ENCODE measurements at places on chromosomes 16 and 17. TPM values are rescaled to one million over a fixed set of nuclear protein-coding genes. Genes with fewer than 3 reads are reported as not detected.

The BCAR1 gene
- total RNA-seq: 125 TPM

The JPH3 gene
- 0.26 TPM for total RNA-seq

The SLFN12 gene
- 20.8 TPM for total RNA-seq

The CHST6 gene
- 2.4 TPM for total RNA-seq

The OSGIN1 gene
- 10.3 TPM for total RNA-seq

The RDM1 gene
- total RNA-seq: not detected

The TMEM132E gene
- total RNA-seq: 0.36 TPM

GRCh38 chr17:62111562-62112171 is 46.6 kb upstream of the MED13 start:
- H3K36me3 ChIP-seq: no peaks in the 10 kb centered on the region
- no peaks in the 10 kb centered on the region for H3K4me1 ChIP-seq
- H3K27me3 ChIP-seq: no peaks in the 10 kb centered on the region
- no peak overlapping the region for H3K27ac ChIP-seq
- no peak overlapping the region for H3K4me3 ChIP-seq
- DNase-seq: no peak

DNA sequence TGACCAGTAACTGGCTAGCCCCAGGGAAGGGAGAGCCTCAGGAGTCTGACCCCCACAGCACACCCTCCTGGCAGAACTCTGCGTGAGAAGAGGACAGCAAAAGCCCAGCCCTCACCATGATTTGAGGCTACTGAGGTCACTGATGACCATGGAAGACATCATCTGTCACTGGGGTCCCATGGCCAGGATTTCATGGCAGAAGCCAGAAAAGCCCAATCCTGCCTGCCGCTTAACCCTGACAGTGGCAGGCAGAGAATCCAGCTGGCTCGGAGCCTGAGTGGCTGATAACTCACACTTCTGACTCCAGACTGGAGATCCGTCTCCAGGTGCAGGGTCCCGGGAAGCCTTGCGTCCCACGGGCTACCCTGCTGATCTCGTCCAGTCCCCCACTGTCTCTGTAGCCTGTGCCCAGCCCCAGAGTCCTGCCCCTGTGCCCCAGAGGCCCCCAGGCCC is 17.5 kb downstream of the GRIN2C start:
- DNase-seq: no peak
- no peak overlapping the region for H3K27ac ChIP-seq
- H3K27me3 ChIP-seq: no peaks in the 10 kb centered on the region
- H3K36me3 ChIP-seq: no peaks in the 10 kb centered on the region
- H3K4me3 ChIP-seq: no peak overlapping the region

DNA sequence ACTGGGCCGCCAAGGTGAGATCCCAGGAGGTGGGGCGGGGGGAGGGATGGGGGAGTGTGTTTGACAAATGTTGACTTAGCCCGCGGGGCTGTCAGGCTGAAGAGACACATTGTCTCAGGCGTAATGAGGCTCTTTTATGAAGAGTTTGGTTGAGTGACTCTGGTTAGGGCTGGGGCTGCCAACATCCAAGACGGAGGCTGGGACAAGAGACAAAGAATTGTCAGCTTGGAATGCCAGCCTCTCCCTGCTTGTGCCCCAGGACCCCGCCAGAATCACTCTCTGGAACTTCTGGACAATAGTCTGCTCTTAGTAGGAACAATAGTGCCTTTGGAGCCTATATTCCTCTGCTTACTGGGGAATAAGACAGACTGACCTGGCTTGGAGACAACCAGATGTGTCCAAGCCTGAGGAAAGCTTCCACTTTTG is 24.0 kb downstream of the PCTP start:
- no peaks in the 10 kb centered on the region for H3K4me1 ChIP-seq
- H3K27ac ChIP-seq: no peak overlapping the region
- H3K4me3 ChIP-seq: no peak overlapping the region
- no peaks in the 10 kb centered on the region for H3K27me3 ChIP-seq

- H3K27ac ChIP-seq: no peak overlapping the region
- no peak for DNase-seq
- no peaks in the 10 kb centered on the region for H3K27me3 ChIP-seq
- no peak overlapping the region for H3K4me3 ChIP-seq
- H3K4me1 ChIP-seq: no peaks in the 10 kb centered on the region
- H3K36me3 ChIP-seq: no peaks in the 10 kb centered on the region
Observed at GRCh38 chr17:76164331-76164730, 23.3 kb upstream of the FOXJ1 start.

GRCh38 chr17:13031718-13032350 is 14.0 kb upstream of the ELAC2 start:
- H3K36me3 ChIP-seq: no peaks in the 10 kb centered on the region
- no peaks in the 10 kb centered on the region for H3K27me3 ChIP-seq
- peak; percentile 51 for DNase-seq
- no peak overlapping the region for H3K27ac ChIP-seq
- H3K4me1 ChIP-seq: no peaks in the 10 kb centered on the region
- no peak overlapping the region for H3K4me3 ChIP-seq

DNA sequence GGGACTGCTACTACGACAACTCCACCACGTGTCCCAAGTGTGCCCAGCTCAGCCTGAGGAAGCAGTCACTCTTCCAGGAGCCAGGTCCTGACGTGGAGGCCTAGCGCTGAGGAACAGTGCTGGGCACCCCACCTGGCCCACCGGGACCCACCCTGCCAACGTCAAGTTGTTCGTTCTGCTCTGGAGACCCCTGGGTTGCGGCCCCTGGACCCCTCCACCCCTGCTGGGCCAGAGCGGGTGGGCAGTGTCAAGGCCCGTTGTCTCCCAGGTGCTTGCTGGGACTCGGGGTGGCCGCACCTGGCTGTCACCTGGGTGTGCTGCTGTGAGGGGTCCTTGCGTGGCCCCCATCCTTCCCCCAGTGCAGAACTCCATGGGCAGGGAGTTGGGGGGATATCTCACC is 34.4 kb downstream of the CDRT15L2 start:
- DNase-seq: no peak
- no peaks in the 10 kb centered on the region for H3K4me1 ChIP-seq
- H3K4me3 ChIP-seq: no peak overlapping the region
- H3K36me3 ChIP-seq: no peaks in the 10 kb centered on the region

DNA sequence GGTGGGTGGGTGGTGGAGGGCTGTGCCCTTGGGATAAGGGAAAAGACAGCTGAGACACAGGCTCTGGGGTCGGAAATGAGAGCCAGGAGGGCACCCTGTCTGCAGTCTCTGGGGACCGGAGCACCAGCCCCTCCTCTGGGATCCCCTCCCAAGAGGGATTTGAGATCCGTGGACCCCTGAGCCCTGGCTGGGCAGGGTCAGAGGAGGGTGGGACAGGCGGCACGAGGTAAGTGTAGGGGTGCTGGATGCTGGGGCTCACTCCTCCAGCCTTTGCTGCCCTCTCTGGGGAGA is 425 bp downstream of the SGSH start:
- H3K4me3 ChIP-seq: peak overlapping the region; percentile 65
- no peaks in the 10 kb centered on the region for H3K4me1 ChIP-seq
- H3K27ac ChIP-seq: no peak overlapping the region
- DNase-seq: no peak

- H3K36me3 ChIP-seq: no peaks in the 10 kb centered on the region
- H3K27me3 ChIP-seq: no peaks in the 10 kb centered on the region
- no peaks in the 10 kb centered on the region for H3K4me1 ChIP-seq
- H3K4me3 ChIP-seq: no peak overlapping the region
Observed at GRCh38 chr16:85246473-85246872, 134.2 kb upstream of the CIBAR2 start.

DNA sequence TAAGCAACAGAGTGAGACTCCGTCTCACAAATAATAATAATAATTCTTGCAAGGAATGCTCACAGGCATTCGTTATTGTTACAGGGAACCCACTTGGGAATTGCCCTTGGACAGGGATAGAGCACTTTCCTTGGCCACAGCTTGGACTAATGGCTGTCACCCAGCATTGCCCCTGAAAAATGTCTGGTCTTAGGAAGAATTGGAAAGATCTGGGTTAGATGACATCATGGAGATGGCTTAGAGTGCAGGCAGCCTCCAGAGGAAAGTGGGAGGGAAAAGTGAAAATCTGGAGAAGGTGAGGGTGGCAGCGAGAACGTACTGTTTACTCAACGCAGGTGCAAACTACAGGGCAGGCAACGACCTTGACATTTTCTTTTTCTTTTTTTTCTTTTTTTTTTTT is 59.3 kb upstream of the MRTFB start:
- DNase-seq: no peak
- no peaks in the 10 kb centered on the region for H3K36me3 ChIP-seq
- H3K27me3 ChIP-seq: no peaks in the 10 kb centered on the region
- no peak overlapping the region for H3K4me3 ChIP-seq

DNA sequence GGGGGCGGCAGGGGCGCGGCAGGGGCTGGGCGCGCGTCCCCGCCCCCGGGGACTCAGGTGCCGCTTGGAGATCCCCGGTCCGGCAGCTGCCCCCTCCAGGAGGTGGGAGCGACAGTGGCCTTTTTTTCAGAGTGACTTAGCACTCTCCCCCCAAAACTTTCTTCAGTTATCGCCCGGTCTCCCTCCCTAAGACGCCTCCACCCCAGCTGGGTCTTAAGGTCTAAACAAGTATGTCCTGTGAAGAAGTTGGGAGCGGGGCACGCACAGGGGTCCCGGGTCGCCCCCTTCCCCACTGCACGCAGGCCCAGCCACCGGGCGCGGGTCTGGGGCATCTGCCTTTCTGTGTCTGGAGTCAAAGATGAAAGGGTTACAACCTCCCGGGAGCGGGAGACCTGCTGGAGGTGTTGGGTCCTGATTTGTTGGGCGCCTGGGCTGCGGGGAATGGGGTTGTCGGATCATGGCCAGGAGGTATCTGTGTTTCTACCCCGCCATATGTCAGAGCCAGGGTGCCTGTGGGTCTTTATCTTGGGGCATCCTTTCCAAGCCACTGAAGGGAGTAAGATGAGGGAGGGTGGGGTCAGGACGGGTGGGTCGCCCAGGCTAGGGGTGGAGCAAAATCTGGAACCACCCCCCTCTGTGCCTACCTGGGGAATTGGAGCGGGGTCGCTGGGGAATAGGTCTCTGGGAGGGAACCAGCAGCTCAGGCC is 757 bp downstream of the FMNL1 start:
- H3K27ac ChIP-seq: no peak overlapping the region
- H3K4me3 ChIP-seq: peak overlapping the region; percentile 31
- DNase-seq: no peak
- H3K36me3 ChIP-seq: no peaks in the 10 kb centered on the region

DNA sequence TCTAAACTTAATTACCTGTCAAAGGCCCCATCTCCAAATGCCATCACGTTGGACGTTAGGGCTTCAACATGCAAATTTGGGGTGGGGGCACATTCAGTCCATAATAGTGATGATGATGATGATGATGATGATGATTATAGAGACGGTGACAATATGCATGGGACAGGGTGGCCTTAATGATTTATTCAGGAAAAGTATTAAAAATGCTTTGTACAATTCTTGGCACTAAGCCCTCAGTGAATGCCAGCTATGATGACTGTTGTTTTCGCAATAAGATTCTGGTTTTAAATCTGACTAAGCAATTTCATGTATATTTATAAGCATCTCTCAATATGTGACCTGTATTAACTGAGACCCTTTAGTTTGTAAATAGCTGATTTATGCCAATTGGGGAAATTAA is 106.3 kb downstream of the C16orf95 start:
- H3K4me1 ChIP-seq: no peaks in the 10 kb centered on the region
- no peaks in the 10 kb centered on the region for H3K36me3 ChIP-seq
- no peak for DNase-seq
- no peaks in the 10 kb centered on the region for H3K27me3 ChIP-seq
- H3K27ac ChIP-seq: no peak overlapping the region
- H3K4me3 ChIP-seq: no peak overlapping the region

DNA sequence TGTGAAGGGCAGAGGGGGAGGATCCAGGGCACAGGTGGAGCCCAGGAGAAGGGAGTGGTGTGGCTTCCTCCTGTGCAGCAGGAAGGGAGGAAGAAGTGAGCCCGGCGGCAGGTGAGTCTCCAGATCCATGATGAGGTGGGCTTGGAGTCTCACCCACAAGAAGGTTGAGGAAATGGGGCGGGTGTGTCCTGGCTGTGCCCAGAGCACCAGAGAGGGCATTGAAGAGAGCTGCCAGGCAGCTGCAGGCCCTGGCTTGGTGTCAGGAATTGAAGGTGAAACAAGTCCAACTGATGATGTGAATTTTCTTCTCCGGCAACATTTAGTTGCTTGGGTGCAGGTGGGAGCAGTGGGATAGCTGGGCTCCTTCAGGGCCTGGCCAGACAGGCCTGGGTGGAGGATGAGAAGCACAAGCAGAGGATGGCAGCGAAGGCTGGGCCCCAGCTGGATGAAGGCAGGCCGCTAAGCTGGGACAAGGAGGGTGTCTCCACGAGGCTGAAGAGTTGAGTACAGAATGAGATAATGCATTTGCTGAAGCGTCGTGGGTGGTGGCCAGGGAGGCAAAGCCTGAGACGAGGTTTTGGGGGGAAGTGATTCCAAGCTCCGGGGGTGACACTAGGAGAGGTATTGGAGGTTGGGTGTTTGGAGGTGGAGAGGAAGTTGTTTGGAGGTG is 18.3 kb downstream of the NT5M start:
- H3K27ac ChIP-seq: no peak overlapping the region
- no peaks in the 10 kb centered on the region for H3K36me3 ChIP-seq
- no peaks in the 10 kb centered on the region for H3K27me3 ChIP-seq
- no peak for DNase-seq
- H3K4me3 ChIP-seq: no peak overlapping the region
- no peaks in the 10 kb centered on the region for H3K4me1 ChIP-seq

DNA sequence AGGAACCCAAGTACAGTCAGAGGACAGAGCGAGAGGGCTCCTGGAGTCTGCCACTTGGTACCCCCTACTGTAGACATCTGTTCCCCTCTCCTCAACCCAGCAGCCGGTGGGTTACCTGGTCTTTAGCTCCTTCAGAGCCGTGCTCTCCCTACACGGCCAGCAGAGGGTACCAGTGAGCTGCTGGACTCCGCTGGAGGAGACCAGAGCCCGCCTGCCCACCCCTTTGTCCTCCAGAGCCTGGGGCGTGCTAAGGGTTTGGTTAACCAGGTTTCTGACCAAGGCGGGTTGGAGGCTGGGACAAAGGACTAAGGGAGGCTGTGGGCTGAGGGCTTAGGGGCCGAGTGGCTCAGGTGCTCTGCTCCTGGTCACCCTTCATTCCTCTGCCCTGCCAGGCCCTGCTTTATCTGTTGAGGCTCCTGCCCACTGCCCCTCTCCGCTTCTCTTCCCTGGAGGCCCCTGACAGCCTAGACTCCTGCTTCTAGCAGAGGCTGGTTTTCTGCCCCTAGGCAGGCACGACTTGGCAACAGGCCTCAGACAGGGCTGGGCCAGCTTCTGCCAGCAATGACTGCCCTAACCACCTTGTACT is 2.7 kb upstream of the HSD11B2 start:
- no peaks in the 10 kb centered on the region for H3K27me3 ChIP-seq
- H3K36me3 ChIP-seq: no peaks in the 10 kb centered on the region
- no peaks in the 10 kb centered on the region for H3K4me1 ChIP-seq
- peak; percentile 79 for DNase-seq
- H3K4me3 ChIP-seq: no peak overlapping the region

- peaks cover 3% of the 10 kb centered on the region for H3K4me1 ChIP-seq
- H3K27me3 ChIP-seq: no peaks in the 10 kb centered on the region
- no peak overlapping the region for H3K4me3 ChIP-seq
- H3K27ac ChIP-seq: peak overlapping the region; percentile 97
Observed at GRCh38 chr17:49741009-49741691, 22.8 kb downstream of the FAM117A start.

- no peak overlapping the region for H3K4me3 ChIP-seq
- no peak for DNase-seq
- H3K27me3 ChIP-seq: no peaks in the 10 kb centered on the region
Observed at GRCh38 chr17:12722282-12722681, 56.6 kb downstream of the MYOCD start.

- no peaks in the 10 kb centered on the region for H3K4me1 ChIP-seq
- H3K4me3 ChIP-seq: no peak overlapping the region
- DNase-seq: no peak
- H3K36me3 ChIP-seq: no peaks in the 10 kb centered on the region
- no peak overlapping the region for H3K27ac ChIP-seq
- H3K27me3 ChIP-seq: no peaks in the 10 kb centered on the region
Observed at GRCh38 chr17:65487161-65487560, 74.3 kb downstream of the AXIN2 start.

GRCh38 chr17:29215717-29216116 is 30.9 kb upstream of the CRYBA1 start:
- no peaks in the 10 kb centered on the region for H3K4me1 ChIP-seq
- H3K36me3 ChIP-seq: no peaks in the 10 kb centered on the region
- no peak for DNase-seq

All from aorta (tissue), 5 donors.